ENCODE measurements at places on chromosomes 7 and 10.

GRCh38 chr7:146090023-146090645 lies 26.5 kb upstream of the CNTNAP2 start:
- DNase-seq: no peak

- no peak for DNase-seq
Observed at GRCh38 chr7:73437091-73437490, 3.5 kb downstream of the FZD9 start.

- DNase-seq: no peak
Observed at GRCh38 chr7:110373416-110373815, 717.5 kb upstream of the LRRN3 start.

DNA sequence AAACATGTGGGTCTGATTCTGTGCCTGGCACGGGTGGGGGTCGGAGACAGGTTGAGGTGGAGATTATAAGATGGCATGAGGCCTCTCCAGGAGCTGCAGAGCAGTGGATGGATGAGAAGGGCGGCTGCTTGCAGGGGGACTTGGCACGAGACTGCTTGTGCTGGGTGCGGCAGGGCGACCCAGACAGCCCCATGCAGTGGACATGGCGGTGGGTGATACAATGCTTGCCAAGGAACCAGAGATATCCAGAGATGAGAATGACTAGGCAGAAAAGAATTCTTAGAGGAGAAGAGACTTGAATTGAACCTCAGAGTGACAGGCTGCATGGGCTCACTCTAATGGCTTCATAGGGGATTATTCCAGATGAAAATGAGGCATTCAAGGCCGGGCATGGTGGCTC lies 145.4 kb downstream of the NEURL1 start:
- DNase-seq: no peak

DNA sequence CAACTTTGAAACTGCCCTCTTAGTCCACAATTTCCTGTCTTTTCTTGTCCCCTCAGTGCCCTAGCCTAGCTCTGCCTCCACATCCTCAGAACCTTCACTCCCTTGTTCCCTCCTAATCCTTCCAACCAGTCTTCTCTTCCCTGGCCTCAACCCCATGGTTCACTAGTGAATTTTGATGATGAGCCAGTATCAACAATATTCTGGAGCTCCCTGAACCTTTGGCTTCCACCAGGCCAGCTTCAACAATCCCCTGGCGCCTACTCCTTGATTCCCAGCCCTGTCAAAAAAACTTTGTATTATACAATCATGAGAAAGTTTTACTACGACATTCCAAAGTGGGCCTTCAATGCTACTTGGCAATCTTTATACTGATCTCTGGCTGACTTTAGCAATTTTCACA lies 116.5 kb downstream of the LMBR1 start:
- no peak for DNase-seq

GRCh38 chr7:25116621-25117020 lies 8.4 kb downstream of the CYCS start:
- DNase-seq: no peak

DNA sequence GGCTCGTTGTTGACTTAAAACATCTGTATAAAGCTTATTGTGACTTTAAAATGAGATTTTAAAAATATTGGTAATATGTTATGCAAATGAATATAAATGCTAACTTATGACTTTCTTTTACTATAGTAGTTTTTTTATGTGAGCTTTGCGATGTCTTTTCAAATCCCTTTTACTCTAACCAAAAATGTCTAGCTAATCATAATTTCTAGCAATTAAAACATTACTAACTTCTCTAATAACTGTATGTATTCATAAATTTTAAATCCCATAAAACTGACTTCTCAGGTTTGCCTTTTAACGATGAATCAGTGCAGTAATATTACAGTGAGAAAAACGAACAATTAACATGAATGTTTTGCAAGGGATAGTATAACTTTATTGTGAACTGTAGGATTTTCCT lies 113.2 kb downstream of the MAPK8 start:
- DNase-seq: no peak

GRCh38 chr7:148447221-148447849 lies 143.2 kb upstream of the C7orf33 start:
- DNase-seq: no peak

GRCh38 chr7:112994656-112995055 lies 92.0 kb downstream of the GPR85 start:
- DNase-seq: no peak

- DNase-seq: no peak
Observed at GRCh38 chr7:159019111-159019510, 125.6 kb downstream of the VIPR2 start.

DNA sequence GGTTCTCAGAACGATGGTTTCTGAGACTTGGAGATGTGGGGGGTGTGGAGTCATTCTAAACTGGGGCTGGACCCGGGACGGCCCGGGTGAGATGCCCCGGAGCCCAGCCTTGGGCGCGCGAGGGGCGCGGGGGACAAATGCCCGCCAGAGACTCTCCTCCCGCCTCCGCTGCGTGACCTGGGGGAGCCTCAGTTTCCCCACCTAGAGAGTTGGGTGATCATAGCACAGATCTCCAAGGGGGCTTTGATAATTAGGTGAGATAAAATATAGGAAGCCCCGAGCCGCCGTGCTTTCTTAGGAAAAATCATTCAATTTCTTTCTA lies 658 bp upstream of the FZD8 start:
- DNase-seq: peak; percentile 36

GRCh38 chr7:129853661-129854268 lies 99.0 kb downstream of the UBE2H start:
- DNase-seq: no peak

DNA sequence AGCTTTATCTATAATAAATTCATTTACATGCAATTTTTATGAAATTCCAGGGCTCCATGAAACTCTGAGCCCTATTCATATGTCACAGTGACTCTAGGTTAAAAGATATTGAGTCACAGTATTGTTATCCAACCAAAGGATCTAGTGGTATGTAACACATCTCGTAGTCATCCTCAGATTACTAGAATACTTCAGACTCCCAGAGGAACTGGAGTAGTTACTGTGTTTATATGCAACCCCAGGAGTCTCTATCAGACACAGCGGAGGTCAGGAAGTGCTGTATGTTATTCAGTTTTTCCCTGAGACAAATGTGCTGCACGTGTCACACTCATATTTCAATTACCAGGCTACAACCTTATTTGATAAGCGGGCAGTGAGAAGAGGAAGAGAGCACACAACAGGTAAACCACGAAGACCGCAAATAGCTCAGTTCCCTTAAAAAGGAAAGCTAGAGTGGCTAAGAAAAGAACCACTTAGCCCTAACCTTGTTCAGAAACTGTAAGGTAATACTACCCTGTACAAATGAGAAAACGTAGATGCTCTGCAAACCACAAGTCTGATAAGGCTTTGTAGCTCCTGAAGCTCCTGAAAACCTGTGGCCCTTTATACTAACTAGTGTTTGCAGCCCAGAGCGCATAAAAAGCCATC lies 114.0 kb upstream of the CNTNAP2 start:
- DNase-seq: no peak

GRCh38 chr10:3225561-3225960 lies 53.0 kb upstream of the PITRM1 start:
- DNase-seq: no peak

- DNase-seq: no peak
Observed at GRCh38 chr10:123429706-123430221, 236.4 kb upstream of the GPR26 start.

DNA sequence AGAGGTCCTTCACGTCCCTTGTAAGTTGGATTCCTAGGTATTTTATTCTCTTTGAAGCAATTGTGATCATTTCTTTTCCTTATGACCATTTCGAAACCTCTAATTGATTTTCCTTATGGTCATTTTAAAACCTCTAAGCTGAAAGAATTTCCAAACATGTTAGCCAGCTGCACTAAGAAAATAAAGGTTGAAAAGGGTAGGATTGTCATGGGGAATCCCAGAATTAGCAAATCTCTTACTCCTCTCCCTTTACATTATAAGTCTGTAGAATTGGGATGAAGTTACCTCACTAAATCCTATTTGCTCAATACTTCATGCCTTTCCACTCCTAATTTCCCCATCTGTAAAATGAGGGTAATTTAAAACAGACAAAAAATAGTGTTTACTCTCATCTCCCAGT lies 79.5 kb downstream of the FAM185A start:
- DNase-seq: no peak

DNA sequence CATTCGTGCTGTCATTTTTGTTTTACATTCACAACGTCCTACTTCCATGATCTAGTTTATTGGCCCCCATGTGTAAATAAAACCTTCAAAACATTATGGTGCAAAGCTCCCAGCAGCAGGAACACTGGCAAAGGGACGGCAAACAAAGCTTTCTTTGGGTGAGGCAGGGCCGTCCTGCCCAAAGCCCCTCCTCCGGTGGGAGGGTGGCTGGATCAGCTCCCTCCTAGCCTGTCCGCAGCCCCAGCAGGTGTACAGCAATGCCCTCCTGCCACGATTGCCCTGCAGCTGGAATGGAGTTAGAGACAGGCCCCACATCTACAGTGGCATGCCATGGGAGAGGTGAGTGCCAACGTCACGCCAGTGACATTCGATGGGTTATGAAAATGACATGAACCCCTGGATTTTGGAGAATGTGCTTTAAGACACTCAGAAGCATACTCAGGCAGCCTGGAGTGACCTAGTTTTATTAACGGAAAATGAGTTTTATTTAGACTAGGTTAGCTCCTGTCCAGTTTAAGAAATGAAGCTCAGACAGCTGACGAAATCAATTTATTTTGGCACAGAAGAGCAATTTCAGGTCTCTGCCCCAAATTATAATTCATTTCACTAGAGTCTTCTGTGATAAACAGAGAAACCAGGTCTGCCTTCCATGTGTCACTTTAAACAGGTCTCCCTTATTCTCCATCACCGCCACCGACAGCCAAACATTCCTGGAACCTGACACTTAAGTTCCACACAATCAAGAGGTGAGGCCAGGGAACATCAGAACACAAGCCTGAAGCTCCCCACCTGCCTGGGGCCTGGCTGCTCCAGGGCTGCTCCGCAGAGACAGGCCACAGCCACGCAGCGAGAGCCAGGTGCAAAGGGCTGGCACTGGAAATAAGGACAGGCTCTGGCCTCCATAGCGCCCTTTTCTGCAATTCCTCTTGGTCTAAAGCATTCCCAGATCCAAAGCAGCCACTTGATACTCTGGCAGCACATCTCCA lies 50.1 kb downstream of the VOPP1 start:
- no peak for DNase-seq

- no peak for DNase-seq
Observed at GRCh38 chr10:49310460-49310859, 11.5 kb downstream of the C10orf71 start.

GRCh38 chr7:151377406-151377805 lies 32.4 kb downstream of the WDR86 start:
- no peak for DNase-seq

DNA sequence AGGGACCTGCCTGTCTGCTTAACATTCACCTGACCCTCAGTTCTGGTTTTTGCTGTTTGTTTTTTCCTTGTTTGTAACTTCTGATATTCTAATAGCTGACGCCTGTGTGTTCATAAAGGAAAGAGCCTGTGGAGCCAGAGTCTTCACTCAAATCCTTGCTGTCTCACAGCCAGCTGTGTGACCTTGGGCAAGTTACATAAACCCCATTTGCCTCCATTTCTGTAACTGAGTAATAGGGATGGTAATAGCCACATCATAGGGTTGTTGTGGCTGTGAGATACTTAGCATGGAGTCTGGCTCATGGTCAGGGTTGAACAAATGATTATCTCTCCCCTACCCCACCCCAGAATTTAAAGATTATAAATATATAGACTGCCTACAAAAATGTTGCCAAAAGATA lies 27.0 kb downstream of the WBP1L start:
- DNase-seq: no peak

- DNase-seq: no peak
Observed at GRCh38 chr10:50216418-50216817, 34.9 kb downstream of the ASAH2 start.

DNA sequence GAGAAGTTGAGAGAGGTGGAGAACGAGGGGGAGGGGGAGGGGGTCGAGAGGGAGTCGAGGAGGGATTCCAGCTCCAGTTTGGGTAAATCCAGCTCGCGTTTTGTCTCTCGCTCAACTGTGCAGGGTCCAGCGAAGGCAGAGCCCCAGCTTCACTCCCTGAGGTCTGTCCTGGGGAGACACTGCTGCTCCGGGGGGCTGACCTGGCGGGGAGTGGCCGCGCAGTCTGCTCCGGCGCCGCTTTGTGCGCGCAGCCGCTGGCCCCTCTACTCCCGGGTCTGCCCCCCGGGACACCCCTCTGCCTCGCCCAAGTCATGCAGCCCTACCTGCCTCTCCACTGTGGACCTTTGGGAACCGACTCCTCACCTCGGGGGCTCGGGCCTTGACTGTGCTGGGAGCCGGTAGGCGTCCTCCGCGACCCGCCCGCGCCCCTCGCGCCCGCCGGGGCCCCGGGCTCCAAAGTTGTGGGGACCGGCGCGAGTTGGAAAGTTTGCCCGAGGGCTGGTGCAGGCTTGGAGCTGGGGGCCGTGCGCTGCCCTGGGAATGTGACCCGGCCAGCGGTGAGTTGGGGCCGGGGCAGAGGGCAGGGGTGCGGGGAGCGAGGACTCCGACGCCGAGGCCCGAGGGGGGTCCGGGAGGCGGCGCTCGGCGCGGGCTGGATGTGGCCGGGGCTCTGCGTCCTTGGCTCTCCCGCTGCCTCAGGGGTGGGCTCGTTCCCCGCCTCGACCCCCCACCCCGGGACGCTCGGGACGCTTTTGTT lies at the start of gene TET1:
Gene TET1, plus strand, starts transcription at position 152 of the 757 bp plus-strand sequence. CDS start 12,002 bp downstream, outside the sequence.
- DNase-seq: peak; percentile 57

GRCh38 chr7:131021460-131021859 lies 287.5 kb upstream of the KLF14 start:
- DNase-seq: no peak

DNA sequence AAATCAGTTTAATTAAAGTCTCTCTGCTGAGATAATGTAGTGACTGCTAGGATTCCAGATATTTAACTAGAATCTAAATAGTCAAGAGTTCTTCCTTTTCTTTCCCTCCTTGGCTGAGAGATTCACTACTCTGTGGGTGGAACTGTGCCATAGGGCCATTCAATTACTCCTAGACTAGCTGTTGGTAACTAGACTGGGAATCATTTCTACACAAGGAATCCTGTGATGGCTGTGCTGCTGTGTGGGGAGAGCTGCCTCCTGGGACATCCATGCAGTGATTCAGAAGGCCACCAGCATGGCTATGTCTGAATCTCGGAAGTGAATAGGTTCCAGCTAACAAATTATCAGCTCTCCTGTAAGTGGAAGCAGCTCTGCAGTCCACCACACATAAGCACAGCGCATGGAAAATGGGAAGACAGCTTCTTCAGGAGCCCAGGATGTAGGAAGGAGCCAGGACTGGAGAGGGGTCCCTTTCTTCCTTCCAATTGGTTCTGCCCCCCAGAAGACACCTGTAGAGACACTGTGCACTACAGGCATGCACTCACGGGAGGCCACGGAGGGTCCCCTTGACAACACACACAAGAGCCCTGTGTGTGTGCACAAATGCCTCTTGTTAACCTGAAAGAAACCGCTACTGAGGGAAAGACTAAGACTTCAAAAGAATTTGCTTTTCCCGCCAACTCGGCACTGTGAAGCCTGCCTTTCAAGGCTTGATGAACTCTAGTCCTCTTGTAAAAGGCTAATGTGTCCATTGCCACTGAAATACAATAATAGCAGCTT lies 66.5 kb downstream of the SCRN1 start:
- DNase-seq: no peak

DNA sequence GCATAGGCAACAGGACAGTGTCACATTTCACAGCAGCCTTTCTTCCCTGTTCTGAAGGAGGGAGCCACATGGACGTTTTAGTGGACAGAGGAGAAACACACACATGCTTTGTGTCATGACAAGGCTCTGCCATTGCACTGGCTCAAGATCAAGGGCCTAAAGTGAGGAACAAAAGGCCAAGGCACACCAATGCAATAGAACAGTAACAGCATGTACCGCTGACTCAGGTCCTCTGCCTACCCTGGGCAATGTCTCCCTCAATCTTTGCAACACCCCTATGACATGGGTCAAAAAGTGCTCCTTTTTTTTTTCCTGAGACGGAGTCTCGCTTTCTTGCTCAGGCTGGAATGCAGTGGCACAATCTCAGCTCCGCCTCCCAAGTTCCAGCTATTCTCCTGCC lies 57.8 kb upstream of the SDK1 start:
- DNase-seq: no peak
